ENCODE measurements at places on chromosomes 7 and 10.

DNA sequence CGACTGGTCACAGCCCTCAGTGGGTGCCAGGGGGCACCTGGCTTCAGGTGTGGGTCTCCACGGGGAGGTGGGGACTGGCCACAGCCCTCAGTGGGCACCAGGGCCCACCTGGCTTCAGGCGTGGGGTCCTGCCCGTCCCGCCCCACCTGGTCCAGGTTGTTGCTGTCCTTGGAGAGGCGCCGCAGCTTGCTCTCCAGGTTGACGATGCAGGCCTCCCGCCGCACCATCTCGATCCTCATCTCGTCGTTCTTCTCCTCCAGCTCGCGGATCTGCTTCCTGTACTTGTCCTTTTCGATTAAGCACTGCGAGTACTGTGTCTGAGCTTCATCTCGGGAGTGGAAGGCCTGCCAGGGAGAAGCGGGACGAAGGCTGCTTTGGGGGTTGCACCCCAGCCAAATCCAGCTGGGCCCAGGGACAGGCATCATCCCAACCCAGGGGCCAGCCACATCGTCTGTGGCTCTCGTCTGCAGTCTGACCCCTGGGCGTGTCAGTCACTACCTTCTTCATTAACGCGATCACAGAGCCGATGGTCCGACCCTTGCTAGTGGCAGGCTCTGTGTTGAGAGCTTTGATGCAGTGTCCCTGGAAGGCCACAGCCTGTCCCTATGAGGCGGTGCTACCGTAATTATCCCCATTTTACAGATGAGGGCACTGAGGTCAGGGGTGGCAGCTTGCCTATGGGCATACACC, 92.9 kb upstream of the GNA12 start:
- no peak for DNase-seq

- DNase-seq, result no peak
Observed at GRCh38 chr7:38187794-38188440, 9.9 kb downstream of the STARD3NL start.

- DNase-seq, result no peak
Observed at GRCh38 chr10:131708225-131708880, 192.5 kb upstream of the PPP2R2D start.

DNA sequence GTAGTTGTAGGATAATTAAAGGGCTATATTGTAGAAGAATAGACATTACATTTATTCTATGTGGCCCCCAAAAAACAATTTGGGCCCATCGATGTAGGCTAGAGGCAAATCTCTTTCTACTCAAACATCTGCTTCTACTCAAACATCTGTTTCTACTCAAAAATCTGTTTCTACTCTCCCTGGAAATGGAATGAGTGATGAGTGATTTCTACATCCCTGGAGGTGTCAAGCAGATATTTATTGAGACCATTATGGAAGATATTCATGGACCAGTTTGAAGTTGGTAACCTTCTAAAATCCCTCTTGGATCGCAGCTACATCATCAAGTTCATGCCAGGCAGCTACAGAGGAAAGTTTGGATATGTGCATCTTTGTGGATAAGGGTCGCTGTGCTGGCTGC, 5.1 kb upstream of the PLPP4 start:
- DNase-seq, result no peak

DNA sequence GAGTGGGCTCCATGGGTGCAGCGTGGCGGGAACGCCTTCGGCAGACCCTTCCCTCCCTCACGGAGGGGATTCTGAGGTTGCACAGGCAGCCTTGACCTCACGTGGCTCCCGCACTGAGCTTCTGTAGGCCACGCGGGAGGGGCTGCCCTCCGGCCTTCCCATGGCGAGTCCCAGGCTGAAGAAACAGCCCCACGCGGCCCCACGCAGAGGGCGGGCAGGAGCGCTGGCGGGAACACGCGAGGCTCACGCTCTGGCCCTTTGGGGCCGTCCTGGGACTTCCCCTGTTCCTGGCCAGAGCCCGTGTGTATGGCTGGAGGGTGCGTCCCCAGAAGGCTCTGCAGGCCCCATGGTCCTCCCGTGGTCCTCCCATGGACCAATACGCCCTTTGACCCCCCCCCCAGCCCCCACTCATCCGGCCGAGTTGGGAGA, 21.7 kb upstream of the NKX6-2 start:
- no peak for DNase-seq

DNA sequence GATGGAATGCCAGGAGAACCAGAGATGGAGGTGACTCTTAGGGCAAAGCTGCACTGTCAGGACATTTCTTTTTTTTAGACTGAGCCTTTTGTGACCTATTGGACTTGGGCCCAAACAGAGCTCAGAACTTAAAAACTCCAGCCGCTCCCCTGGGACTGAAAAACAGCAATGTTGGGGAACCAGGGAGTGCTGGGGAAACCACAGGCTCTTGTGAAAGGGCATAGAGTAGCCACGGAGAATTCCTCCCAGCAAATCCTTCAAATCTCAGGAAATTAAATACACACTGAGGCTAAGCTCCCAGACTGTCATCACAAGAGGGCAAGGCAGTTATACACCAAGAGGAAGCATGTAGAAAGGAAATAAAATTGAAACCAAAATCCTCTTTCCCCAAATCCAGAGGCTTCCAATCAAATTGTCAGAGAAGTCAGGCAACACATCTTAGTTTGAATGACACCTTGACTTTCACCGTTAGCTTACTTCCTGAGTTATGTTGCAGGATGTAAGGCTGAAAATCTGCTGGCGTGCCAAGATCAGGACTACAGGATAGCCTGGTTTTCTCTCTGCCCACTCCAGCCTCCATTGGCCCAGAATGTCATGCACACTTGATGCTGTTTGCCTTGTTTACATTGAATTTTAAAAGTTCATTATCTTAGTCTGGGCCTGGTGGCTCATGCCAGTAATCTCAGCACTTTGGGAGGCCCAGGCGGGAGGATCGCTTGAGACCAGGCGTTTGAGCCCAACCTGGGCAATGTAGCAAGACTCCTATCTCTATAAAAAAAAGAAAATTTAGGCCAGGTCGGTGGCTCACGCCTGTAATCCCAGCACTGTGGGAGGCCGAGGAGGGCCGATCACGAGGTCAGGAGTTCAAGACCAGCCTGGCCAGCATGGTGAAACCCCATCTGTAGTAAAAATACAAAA, 2.6 kb upstream of the RFC2 start:
- no peak for DNase-seq

DNA sequence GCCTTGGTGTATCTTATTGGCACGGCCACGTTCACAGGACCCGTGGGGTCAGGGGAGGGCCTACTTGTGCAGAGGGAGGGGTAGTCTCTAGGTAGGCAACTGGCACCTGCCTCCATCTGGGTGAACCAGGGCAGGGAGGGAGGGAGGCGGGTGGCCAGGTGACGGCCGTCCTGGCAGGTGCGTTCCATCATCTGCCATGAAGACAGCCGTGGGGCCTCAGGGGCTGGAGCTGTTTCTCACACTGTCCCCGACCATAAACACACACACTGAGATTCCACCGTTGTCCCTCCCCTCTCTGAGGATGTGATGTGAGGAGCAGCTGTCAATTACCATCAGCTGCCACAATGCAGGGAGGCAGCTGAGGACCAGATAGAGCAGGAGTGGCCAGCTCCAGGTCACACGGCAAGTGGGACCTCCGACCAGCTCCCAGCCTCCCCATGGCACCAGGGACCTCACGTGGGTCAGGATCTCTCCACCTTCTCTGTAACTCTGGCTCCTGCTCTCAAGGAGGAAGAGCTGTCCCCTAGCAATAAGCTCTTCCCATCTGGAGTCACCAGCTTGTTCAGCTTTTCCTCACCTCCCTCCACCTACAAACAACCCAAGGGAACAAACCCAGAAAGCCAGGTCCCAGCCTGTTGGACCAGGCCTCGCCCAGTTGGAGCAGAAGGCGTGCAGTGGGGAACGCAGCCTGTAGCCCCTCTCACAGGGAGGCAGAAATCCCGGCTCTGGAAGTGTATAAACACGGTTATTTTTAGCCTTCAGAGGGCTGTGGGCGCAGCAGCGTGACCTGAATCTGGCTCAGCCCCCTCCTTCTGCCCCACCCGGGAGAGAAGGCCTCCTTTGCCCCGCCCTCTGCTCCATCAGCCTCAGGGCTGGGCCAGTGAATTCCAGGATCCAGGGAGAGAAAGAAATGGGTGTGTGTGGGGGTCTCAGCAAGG, 33.1 kb downstream of the ZMIZ1 start:
- no peak for DNase-seq

- DNase-seq, result peak; percentile 75
Observed at GRCh38 chr7:41065663-41066062, 637.2 kb downstream of the INHBA start.

DNA sequence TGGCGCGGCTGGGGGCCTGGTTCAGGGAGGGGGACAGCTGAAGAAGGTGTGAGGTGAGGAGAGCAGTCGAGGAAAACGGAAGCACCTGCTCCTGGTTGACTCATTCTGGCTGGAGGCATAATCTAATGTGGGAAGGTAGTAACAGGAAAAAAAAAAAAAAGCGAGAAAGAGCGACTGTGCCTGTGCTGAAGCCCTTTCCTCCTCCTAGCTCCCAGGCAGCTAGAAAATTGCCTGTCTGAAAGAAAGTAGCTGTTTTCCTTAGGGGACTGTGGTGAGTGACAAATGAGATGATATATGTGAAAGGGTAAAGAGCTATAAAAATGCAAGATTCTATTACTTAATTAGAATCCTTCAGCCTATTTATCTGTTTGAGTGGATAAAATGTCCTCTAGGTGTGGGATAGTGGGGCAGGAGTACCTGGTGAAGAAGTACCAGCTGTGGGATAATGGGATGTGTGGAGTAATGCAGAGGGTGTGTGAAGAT, 4.9 kb upstream of the MEST start:
- DNase-seq, result peak; percentile 64

- no peak for DNase-seq
Observed at GRCh38 chr7:102407910-102408309, 11.7 kb downstream of the PRKRIP1 start.

- DNase-seq, result no peak
Observed at GRCh38 chr7:43039346-43039745, 73.1 kb upstream of the HECW1 start.

DNA sequence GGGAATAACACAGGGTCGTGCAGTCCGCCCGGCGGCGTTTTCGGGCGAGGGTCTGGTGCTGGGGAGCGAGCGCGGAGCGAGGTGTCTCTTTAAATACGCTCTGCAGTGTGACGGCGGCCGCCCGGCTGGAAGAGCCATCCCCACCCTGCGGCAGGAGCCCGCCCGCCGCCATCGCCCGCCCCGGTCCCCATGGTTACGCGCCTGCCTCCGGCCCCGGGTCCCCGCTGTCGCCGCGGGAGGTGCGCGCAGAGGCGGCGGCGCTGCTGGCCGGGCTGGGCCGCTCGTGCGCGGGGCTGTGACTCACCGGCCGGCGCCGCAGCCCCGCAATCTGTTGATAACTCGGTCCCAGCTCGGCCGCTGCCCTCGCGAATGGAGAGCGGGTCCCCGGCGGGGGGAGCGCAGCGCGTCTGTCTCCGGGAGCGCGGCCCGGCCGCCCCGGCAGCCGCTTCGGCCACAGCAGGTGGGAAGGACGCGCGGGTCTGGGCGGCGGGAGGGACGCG, at the start of gene ADGRA1:
Gene ADGRA1, plus strand, starts transcription at position 246 of the 500 bp plus-strand sequence. CDS start 986 bp downstream, outside the sequence.
- no peak for DNase-seq

DNA sequence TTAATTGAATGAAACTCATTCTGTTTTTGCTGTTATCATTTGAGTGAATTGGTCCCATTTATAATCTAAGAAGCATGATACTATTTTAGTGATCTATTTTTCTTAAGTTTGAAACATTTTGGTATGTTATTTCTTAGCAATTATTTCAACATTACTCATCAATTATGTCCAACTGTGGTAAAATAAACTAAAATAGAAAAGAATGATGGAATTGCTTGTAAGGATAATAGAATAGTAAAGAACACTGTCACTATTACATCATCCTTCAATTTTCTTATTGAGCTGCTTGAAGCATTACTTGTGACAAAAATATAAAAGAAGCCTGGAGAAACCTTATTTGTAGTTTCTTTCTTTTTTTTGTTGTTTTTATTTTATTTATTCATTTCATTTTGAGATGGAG, 42.4 kb downstream of the ZNF487 start:
- no peak for DNase-seq

GRCh38 chr10:35834877-35835494, 192.9 kb upstream of the FZD8 start:
- DNase-seq, result no peak

DNA sequence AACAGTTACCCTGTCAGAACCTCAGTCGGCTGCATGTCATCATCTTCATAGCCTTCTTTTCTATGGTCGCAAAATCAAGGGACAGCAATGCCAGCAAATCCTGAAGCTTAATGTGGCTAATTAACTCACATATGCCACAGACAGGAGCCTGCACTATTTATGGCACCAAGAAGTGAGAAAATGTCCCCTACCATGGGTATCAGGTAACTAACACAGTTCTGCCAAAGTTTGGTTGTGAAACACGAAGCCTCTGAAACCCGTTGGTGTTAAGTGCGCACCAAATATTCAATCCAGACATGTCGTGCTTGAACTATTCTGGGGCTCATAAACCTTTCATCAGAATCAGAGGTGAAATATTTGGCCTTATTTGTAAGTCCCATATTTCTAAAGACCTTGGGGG, 63.3 kb downstream of the EVX1 start:
- DNase-seq, result no peak

GRCh38 chr10:24952143-24952706, at the start of gene PRTFDC1:
PRTFDC1 (minus strand) TSS chr10:24952606; CDS start chr10:24952575, 31 bp downstream.
- no peak for DNase-seq

DNA sequence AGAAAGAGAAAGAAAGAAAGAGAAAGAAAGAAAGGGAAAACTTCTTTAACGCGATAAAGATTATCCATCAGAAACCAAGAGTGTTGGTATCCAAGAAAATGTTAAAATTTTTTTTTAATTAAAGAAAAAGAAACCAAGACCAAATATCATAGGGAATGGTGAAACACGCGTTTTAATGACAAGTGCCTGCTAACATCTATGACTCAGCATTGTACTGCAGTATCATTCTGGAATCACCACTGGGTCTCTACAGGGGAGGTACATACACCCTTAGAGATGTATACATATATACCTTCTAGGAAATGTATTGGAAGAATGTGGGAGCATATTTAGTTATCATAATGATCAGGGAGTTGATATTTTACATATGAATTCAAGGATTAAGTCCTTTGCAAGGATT, 32.1 kb upstream of the PIK3AP1 start:
- no peak for DNase-seq

GRCh38 chr7:104820836-104821535, 193.0 kb upstream of the KMT2E start:
- no peak for DNase-seq

GRCh38 chr10:18619016-18619415, 32.4 kb downstream of the NSUN6 start:
- DNase-seq, result no peak

- no peak for DNase-seq
Observed at GRCh38 chr7:21912931-21913780, 32.5 kb downstream of the CDCA7L start.

DNA sequence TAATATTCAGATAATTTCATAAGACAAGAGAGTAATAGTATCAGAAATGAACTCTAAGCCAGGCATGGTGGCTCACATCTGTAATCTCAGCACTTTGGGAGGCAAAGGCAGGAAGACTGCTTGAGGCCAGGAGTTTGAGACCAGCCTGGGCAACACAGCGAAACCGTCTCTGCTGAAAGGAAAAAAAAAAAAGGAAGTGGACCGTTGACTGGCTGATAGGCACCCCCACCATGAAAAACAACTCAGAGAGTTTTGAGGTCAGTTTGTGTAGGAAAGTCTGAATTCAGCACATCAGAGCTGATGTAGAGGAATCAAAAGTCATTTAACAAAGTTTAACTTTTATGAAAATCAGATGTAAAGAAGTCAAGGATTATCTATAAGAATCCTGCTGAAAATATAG, 63.2 kb upstream of the AMPH start:
- no peak for DNase-seq
